T-cell (primary cell): ENCODE measurements at places on chromosomes 1 and 21.
A peak's percentile ranks its signal among the peaks of the same experiment; 100 is the strongest.

DNA sequence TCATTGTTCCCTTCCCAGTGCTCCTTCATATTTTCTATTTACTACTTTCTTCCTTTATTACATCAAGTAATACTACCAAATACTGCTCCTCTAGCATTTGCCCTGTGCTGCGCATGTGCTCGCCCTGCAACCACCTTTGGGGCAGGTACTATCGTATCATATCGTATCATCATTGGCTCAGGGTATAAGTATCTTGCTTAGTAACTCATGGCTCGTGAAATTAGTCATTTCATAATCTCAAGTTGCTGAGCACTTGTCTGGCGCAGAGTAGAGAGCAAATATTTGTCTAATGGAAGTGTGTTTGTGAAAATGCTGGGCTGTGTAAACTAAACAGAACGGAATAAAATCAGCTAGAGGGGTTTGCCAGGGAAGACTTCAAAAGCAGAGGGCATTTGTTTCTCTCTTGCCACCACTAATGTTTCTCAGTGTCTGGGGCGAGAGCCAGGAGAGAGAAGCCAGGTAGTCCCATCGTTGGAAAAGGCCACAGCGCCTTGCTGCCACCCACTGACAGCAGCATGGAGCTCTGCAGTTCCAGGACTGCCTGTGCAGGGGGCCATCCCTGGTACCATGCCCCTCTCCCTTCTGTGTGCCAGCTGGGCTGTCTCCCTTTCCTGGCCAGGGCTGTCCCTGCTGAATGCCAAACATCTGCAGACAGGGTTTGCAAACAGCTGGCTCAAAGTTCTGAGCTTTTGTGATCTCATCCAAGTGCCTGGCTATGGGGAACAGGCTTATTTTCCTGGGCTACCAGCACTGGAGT is 20.0 kb upstream of the CPT2 start:
- no peak for DNase-seq
- no peaks in the 10 kb centered on the region for H3K27me3 ChIP-seq
- no peaks in the 10 kb centered on the region for H3K4me1 ChIP-seq
- H3K36me3 ChIP-seq = no peaks in the 10 kb centered on the region
- H3K27ac ChIP-seq = no peak overlapping the region

DNA sequence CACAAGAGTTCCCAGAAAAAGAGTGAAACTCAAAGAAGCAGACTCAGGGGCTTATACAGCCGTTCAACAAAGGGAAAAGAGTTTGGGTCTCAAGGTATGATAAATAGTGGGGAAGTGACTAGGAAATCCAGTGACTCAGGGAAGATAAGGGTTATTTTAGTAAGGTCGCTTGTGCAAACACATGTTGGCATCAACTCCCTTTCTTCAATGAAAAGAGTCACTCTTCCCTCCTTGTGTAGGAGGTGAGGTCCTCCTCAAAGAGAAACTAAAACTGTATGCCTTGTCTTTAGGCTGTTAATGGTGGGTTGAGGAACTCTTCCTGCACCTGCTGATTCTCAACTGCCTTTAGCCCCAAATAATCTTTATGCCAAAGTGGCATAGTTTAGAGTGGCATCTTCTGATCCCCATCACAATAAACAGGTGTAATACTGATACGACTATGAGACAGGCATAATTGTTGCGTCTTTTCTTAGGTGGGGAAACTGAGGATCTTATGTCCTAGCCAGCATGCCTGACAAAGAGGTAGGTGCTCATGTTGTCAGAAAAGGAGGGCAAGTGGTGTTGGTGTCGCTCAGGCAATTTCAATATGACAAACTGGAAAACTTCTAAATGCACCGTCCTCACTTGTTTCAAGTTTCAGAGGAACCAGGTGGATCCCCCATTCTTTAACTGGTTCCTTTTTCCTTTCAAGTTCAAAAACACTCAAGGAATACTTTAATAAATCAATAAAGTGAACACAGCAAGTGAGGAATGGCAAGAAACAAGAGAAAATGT is 294.1 kb upstream of the RUNX1 start:
- H3K4me1 ChIP-seq = no peaks in the 10 kb centered on the region
- no peaks in the 10 kb centered on the region for H3K36me3 ChIP-seq

GRCh38 chr1:186672131-186672530 is 8.1 kb downstream of the PTGS2 start:
- no peaks in the 10 kb centered on the region for H3K36me3 ChIP-seq
- no peaks in the 10 kb centered on the region for H3K4me1 ChIP-seq
- no peak overlapping the region for H3K27ac ChIP-seq
- no peak overlapping the region for H3K4me3 ChIP-seq
- DNase-seq = no peak

GRCh38 chr1:61332196-61332753 is 249.9 kb downstream of the NFIA start:
- no peak overlapping the region for H3K4me3 ChIP-seq
- H3K36me3 ChIP-seq = no peaks in the 10 kb centered on the region
- DNase-seq = no peak
- H3K27me3 ChIP-seq = no peaks in the 10 kb centered on the region
- no peak overlapping the region for H3K27ac ChIP-seq
- H3K4me1 ChIP-seq = no peaks in the 10 kb centered on the region

GRCh38 chr1:161282991-161283390 is 24.4 kb downstream of the PCP4L1 start:
- no peak for DNase-seq
- H3K27ac ChIP-seq = no peak overlapping the region
- peaks cover 3% of the 10 kb centered on the region for H3K27me3 ChIP-seq
- no peaks in the 10 kb centered on the region for H3K36me3 ChIP-seq
- H3K4me3 ChIP-seq = no peak overlapping the region
- no peaks in the 10 kb centered on the region for H3K4me1 ChIP-seq

- no peak overlapping the region for H3K27ac ChIP-seq
- H3K4me1 ChIP-seq = no peaks in the 10 kb centered on the region
- H3K27me3 ChIP-seq = peaks cover 4% of the 10 kb centered on the region
- no peak overlapping the region for H3K4me3 ChIP-seq
- DNase-seq = no peak
These were observed 75.2 kb upstream of the GALNT2 start for GRCh38 chr1:229991724-229992333.

DNA sequence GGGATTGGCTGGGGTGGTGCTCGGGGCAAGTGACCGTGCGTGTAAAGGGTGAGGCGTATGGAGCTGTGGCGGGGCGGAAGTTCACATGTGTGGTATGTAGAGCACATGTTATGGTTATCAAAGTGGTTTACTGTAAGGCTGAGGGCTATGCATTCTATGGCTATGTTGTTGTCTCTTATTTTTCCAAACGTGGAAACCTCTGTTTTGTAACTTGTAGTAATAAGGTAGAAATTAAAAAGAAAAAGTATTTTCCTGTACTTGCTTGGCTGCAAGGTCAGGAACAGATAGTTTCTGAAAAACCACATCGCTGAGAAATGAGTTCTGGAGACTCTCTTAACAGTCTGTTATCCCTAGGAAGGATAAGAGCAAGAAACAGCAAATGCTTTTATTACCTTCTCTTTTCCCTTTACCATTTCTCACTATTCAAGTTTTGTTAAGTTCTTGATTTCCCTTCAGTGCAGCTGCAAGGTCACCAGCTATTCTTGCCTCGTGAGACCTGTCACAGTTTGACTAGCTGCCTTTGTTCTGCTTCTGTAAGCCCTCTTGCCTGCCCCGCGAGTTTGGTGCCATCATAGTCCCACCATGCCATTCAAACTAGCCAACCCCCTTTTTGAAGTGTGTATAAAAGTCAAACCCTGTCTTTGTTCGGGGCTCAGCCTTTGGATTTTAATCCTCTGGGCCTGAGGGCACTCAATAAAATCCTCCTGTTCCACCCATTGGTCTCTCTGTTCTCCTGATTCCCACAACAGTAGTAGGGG is 9.5 kb downstream of the RNU1-2 start:
- DNase-seq = no peak
- H3K4me3 ChIP-seq = peak overlapping the region; percentile 51
- peaks cover 31% of the 10 kb centered on the region for H3K4me1 ChIP-seq
- peak overlapping the region; percentile 94 for H3K27ac ChIP-seq

DNA sequence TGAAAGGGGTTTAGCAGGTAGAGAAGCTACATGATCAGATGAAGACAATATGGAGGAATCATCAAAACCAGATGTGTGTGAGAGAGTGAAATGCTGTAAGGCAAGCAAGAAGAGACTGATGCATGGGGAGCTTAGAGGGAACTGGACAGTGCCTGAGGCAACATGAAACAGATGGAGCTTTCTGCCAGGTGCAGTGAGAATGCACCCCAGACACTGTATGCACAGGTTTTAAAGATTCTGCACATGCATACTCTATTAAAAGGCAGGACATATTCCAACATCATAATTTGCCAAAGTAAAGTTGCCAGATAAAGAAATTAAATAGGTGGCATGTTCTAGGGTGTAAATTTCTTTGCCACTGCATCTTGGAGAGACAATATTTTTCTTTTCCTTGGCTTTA is 200.1 kb downstream of the AMY1C start:
- H3K27me3 ChIP-seq = no peaks in the 10 kb centered on the region
- no peaks in the 10 kb centered on the region for H3K36me3 ChIP-seq
- DNase-seq = no peak
- H3K4me3 ChIP-seq = no peak overlapping the region
- no peaks in the 10 kb centered on the region for H3K4me1 ChIP-seq
- no peak overlapping the region for H3K27ac ChIP-seq
